ENCODE measurements at places on chromosomes 1 and 21. TPM values are rescaled to one million over a fixed set of nuclear protein-coding genes. Genes with fewer than 3 reads are reported as not detected.

The UBL4B gene
- total RNA-seq: not detected

The HPCA gene
- total RNA-seq: 0.25 TPM

The HFM1 gene
- not detected for total RNA-seq

The PGBD5 gene
- 0.42 TPM for total RNA-seq

The TMPRSS15 gene
- not detected for total RNA-seq

The LCE3D gene
- 1.8 TPM for total RNA-seq

The MPZ gene
- 0.53 TPM for total RNA-seq

The FCRLB gene
- total RNA-seq: 2.0 TPM

The MEX3A gene
- total RNA-seq: 2.2 TPM

The OXCT2 gene
- total RNA-seq: 0.25 TPM

The ZNHIT6 gene
- total RNA-seq: 18.8 TPM

The F5 gene
- total RNA-seq: 0.09 TPM

The CDK11A gene
- total RNA-seq: 24.1 TPM

The NEGR1 gene
- total RNA-seq: not detected

The TPTE gene
- total RNA-seq: not detected

The NBPF20 gene
- 3.5 TPM for total RNA-seq

The TMIGD3 gene
- total RNA-seq: not detected

The KDF1 gene
- not detected for total RNA-seq

The RLF gene
- total RNA-seq: 6.7 TPM

The TTC39A gene
- 1.2 TPM for total RNA-seq

The SHISAL2A gene
- 0.27 TPM for total RNA-seq

Measured in A549 treated with ZK216348 at 1 μM for 4 hours (cell line).